Central memory CD4-positive, alpha-beta T cell (primary cell): ENCODE measurements at places on chromosomes 2 and 18.

DNA sequence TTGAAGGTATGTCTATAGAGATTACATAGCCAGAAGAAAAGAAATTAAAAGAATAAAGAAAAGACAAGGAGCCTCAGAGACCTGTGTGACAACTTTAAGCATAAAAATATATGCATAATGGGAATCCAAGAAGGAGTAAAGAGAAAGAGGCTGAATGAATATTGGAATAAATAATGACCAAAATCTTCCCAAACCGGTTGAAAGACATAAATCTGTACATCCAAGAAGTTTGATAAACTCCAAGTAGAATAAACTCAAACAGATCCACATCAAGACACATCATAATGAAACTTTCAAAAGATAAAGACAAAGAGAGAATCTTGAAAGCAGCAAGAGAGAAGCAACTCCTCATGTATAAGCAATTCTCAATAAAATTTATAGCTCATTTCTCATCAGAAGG, 132.4 kb upstream of the ZNF516 start:
- no peak for DNase-seq

GRCh38 chr2:9375857-9376428, 47.4 kb downstream of the ITGB1BP1 start:
- no peak for DNase-seq

DNA sequence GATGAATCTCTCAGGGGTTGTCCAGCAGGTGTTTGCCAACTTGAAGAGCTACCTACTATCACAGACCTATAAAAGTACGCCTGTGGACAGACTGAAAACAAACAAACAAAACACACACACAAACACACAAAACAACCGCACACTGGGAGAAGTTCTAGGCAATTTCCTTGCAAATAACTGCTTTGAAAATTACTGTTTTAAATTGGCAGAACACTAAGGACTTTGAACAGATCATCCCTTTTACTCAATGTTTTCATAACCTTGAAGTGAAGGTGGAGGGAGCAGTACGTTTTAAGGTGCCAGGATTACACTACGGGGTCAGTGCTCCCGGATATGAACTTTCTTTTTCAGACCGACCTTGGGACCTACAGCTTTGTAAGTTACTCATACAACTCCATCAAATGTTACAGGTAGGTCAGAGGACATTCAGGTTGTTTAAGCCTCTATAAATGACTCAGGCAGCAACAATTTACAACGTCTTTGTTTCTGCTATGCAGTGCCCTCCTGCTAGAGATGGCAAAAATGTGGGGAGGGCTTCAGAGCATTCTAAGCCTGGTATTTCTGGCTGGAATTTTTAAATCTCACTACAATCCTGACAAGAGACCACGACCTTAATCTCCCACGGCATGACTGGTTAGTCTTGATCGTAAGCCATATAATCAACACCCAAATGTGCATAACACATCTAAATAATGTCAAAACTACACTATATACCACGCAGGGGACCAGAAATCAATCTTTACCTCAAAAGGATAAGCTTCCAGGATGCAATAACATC, 1.4 kb upstream of the SLC20A1 start:
- DNase-seq: no peak

DNA sequence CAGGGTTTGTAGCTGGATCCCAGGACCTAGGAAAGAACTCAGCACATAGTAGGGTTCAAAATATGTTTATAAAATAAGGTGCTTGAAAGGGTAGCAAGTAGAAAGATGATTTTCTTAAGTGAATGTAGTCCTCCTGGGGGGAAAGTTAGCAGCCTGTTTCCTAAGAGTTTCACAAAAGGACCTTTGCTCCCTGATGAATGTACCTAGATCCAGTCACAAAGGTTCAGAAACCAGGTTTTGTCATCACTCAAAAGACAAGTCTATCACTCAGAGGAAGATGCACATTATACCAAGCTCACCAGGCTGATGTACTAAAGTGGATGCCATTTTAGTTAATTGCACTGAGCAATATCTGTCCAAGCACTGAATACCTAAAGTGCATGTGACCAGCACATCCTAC, 378.2 kb downstream of the BCL11A start:
- no peak for DNase-seq

- DNase-seq: no peak
These were observed 137.3 kb upstream of the PID1 start for GRCh38 chr2:229408356-229408755.

- no peak for DNase-seq
These were observed 37.8 kb upstream of the MALL start for GRCh38 chr2:110153416-110153815.

GRCh38 chr2:161415034-161415986, 787 bp upstream of the TBR1 start:
- no peak for DNase-seq

DNA sequence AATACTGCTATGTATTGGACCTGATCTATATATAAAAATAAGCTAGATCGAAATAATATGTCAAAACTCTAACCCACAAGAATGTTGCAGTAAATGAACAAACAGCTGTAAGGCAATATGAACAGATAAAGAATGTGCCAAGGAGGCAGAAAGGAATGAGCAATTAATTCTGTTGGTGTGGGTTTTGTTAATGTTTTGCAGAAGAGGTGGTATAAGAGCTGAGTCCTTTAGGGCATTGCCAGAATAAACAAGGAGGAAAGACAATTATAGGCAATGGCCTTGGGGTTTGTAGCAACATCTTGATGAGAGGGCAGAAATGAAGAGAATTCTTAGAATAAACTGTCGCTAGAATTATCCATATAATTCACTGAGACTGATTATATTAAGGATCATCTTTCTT, 240.9 kb upstream of the GULP1 start:
- no peak for DNase-seq

DNA sequence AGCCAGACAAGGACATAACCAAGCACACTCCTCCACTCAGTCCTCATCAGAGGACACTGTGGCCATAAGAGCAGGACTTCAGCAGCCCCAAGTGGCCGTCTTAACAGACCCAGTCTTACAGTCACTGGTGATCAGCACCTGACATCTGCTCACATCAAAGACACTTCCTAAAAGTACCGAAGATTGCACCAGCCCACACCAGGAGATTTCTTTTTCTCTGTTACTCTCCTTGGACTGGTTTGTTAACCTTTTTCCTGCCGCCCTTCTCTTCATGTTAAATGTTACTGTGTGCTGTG, 44.1 kb downstream of the MRPS5 start:
- DNase-seq: no peak

- no peak for DNase-seq
These were observed 181.8 kb downstream of the SNTG2 start for GRCh38 chr2:1132328-1132969.

GRCh38 chr2:235666213-235666781, 172.5 kb downstream of the AGAP1 start:
- DNase-seq: peak; percentile 40

- DNase-seq: peak; percentile 46
These were observed 13.2 kb downstream of the SERPINE2 start for GRCh38 chr2:224025874-224026273.

DNA sequence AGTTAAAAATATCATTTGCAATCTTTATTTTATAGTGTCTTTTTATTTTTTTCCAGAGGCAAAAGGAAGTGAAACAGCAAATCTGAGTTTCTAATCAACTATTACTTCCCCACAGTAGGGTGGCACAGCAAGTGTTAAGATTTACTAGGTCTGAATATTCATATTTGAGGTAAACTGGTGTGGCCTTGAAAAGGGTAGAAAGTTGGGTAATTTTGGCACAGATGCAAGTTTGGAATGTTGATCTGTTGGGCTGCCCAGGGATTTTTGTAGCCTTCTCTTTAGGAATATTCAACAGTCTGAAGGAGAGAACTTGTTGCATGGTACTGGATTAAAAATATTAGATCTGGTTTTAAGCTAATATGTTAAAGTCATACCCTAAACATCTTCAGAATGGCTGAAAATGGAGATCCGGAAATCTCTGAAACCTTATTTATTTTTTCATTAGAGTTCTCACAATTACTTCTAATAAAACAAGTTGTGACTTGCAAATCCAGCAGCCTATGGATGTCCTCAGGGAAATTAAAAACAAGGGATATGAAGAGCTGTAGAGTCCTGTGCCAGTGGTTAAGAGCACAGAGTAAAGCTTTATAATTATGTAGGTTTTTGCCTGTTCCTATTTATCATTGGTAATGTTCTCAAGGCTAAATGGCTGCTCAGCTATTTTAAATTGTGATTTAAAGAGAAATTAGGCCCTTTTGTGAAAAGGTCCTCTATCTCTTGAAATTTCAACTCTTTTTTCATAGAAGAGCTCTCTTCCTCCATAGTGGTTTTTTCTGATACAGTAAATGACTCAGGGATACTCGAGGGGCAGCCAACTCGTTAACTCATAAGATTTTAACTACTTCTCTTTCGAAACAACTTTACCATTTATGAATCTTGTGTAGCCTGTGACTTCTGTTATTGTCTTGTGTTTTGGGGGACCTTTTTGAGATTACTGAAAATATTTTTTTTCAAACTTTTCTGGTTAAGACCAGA, 11.0 kb downstream of the TANK start:
- no peak for DNase-seq

DNA sequence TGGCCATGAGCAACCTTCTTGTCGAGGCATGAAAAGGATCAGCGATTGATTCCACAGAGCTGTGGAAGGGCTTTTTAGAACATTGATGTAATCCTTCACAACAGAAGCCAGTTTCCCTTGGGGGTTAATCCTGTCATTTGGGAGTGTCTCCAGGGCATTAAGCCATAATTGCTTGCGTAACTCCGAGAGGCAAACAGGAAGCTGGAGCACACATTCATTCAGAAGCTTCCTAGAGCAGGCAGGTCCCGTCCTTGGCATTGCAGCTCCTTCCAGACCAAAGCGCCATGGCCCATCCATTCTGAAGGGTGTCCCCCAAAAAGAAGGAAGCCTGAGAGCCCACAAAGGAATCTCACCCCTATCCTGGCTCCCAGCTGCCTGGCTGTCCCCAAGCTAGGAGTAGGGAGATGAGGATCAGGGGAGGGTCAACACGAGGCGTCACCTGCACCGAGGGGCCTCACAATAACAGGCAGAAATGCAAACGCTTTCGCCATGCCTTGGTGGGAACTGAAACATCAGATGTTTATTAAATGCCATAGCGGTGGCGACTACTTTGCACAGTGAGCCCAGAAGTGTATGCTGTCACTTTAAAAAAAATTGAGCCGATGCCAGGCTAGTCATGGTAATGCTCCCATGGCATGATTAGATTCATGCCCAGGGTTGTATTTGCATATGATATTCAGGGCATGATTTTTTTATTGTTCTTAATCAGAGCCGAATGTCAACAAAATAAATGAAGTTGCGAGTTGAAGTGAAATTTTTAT, 339.4 kb downstream of the BCL11A start:
- no peak for DNase-seq

DNA sequence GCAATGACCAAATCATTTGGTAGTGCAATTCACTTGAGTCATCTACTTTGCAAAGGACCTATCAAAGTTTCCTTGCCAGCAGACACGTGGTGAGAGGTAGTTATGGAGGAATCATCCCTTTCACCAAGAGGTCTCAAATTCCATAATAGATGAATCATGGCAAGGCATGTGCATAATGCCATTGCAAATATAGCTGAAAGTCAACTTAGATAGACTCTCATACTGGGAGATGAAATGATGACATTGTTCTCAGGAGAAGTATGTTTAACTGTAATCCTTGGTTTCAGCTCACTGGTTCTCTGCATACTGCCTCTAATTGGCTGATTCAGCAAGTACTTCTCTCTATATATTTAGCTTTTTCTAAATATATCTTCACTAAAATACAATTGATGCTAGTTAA, 57.2 kb downstream of the CALCRL start:
- no peak for DNase-seq

GRCh38 chr2:134491022-134491421, 227.8 kb downstream of the TMEM163 start:
- DNase-seq: no peak

- DNase-seq: no peak
These were observed 38.0 kb upstream of the GPAT2 start for GRCh38 chr2:96072746-96073145.

- DNase-seq: no peak
These were observed 49.5 kb downstream of the ACTR2 start for GRCh38 chr2:65277118-65277517.

DNA sequence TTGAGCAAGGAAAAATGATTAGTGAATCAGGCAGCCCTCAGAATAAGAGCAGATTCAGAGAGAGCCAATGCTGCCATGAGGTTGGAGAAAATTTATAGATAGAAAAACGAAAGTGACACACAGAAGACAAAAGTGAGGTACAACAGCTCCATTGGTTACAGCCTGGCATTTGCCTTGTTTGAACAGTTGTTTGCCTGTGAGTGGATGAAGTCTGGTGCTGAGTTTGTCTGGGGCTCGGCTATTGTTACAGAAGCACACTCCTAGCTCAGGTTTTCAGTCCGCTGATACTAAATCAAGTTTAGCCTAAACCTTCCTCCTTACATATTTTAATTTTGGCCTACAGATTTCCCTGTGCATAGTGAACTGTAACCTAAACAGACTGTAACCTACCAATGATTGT, 387.8 kb upstream of the RAB12 start:
- DNase-seq: no peak

DNA sequence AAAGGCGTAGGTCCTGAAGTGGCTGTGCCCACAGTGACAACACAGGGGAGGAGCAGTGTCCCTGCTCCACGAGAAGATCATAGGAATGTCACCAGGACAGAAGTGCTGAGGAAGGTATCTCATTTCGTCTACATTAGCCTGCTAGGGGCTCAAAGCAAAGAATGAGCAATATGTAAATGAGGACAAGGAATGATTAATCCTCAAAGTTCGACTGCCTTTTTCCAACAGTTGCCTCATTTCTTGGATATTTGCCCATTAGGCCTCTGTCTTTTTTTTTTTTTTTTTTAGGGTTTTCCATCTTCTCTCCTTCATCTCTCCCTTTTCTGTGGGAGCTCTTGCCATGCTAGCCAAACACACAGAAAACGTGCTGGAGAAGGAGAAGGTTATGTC, 105.2 kb upstream of the ARHGAP28 start:
- DNase-seq: no peak

DNA sequence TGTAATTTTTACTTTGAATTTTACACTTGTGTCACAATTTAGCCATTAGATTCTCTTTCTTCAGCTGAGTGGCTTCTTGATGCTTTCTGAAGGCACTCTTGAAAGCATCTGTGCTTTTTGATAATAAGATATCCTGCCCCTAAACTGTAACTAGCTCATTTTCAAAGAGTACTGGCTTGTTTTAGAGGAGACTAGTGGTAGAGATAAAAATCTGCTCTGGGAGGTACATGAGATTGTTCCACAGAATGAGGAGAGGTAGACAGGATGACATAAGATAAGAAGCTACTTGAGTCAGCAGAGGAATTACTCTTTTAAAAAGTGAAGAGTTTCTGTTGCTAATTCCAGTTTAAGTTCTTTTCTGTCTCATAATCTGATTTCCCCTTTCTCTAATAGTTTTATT, 10.6 kb downstream of the PLEKHB2 start:
- no peak for DNase-seq
